ENCODE measurements at places on chromosomes 13 and 19.

DNA sequence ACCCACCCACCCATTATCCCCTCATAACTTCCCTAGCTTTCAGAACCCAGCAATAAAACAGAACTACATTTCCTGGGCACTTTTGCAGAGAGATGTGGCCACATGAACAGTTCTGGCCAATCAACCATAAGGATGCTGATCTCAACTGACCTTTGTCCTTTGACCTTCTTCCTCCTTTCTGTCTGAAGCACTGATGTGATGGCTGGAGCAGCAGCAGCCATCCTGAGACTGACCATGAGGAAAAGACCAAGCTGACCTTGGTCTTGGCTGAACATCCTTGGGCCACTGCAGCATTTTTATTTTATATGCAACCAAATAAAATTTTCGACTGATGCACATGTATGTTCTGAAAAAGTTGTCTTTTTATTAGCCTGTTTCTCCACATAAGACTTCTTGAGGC lies 33.1 kb upstream of the CACNA1A start:
- DNase-seq = no peak

DNA sequence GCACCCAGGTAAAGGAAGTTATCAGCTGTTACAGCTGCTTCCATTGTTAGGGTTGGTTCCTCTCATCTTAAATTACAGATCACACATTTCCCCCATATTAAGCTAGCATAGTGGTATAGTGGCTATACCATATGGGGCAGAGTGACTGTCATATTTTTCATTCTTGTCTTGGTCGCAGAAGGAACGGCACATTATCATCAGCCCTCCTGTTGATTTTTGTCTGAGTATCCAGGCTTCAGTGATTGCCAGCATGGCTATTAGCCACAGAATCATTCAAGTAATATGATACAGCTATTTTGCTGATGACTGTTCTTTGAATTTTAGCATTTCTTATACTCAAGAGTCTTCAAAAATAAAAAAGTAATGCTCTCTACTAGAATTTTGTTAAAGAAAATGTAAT lies 240.9 kb downstream of the LIG4 start:
- no peak for DNase-seq

GRCh38 chr13:40624383-40624782 lies 42.1 kb downstream of the FOXO1 start:
- no peak for DNase-seq

- no peak for DNase-seq
These were observed 6.4 kb downstream of the IGFL3 start for GRCh38 chr19:46118136-46118535.

DNA sequence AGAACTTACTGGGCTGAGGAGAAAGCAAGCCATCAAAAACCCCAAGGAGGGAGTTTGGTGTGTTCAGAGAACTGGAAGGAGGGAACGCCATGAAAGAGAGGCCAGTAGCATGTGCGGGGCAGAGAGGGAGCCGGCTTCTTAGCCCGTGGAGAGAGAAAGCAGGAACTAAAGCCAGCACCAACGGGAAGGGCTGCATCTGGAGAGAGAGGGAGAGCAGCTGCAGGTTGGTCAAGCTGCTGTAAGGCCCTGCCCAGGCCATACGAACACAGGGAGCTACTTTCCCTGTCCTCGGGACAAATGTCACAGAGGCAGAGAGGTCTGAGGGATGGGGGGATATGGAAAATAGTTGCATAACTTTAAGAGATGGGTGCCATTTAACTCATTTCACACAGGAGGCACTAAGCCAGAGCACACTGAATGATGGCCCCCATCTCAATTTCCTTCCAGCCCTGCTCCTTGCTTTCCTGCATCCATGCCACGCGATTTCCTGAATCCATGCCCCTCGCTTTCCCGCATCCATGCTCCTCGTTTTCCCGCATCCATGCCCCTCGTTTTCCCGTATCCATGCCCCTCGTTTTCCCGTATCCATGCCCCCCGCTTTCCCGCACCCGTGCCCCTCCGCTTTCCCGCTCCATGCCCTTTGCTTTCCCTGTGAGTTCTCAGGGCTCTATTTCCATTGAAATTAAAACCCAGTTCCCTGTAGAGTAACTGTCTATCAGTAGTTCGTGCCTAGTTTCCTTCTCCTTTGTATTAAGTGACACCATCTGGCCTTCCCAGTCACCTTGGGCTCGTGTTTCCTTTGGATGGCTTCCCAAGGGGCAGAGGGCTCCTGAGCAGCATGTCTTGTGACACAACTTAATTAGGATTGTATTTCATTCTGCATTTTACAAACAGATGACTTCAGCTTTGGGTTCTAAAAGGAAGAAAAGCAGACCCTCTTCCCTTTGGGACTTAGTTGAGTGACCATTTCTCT lies 31.5 kb upstream of the TPT1 start:
- DNase-seq = no peak

DNA sequence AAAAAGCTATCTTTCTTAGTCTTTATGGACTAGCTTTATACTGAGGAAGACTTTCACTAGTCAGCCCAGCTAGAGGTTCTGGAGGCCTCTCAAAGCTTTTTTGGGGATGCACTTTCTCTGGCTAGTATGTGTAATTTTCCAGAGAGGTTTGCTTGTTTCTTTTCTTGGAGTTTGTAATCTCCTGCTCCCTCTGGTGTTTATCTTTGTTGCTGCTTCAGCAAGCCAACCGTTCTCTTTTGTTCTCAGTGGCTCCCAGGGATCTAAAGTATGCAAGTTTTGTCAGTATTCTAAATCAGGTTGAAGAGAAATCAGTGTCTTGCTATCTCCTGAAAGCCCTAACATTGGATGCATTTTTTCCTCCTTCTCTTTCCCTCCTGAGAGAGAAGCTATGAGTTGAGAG lies 121.1 kb upstream of the MYO16 start:
- DNase-seq = no peak

DNA sequence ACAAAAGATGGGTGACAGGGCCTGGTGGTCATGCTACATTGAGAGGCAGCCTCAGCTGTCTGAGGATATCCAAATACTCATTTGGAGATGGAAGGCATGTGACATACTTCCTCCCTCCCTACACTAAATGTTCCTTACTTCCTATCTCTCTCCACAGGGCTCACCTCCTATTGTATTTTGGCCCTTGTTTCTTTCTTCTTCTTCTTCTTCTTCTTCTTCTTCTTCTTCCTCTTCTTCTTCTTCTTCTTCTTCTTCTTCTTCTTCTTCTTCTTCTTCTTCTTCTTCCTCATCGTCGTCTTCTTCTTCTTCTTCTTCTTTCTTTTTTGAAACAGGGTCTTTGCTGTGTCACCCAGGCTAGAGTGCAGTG lies 71.8 kb upstream of the POMP start:
- DNase-seq = no peak

DNA sequence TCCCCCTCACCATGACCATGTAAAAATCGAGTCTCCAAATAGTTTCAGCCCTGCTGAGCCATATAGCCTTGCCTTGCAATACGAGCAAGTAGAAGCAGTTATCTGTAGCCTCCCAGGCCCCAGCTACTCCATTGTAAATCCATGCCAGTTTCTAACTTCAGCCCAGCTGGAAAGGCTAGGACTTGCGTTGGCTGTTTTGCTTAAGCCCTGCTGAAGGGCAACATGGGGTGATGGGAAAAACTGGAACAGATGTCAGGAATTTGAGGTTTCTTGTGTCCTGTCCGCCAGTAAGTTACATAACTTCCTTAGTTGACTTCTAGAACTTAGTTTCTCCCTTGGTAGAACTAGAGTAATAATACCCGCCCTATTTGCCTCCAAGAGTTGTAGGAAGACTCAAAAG lies 216.0 kb upstream of the SERP2 start:
- DNase-seq = no peak

GRCh38 chr13:43295825-43296564 lies 272.6 kb downstream of the DNAJC15 start:
- DNase-seq = no peak

DNA sequence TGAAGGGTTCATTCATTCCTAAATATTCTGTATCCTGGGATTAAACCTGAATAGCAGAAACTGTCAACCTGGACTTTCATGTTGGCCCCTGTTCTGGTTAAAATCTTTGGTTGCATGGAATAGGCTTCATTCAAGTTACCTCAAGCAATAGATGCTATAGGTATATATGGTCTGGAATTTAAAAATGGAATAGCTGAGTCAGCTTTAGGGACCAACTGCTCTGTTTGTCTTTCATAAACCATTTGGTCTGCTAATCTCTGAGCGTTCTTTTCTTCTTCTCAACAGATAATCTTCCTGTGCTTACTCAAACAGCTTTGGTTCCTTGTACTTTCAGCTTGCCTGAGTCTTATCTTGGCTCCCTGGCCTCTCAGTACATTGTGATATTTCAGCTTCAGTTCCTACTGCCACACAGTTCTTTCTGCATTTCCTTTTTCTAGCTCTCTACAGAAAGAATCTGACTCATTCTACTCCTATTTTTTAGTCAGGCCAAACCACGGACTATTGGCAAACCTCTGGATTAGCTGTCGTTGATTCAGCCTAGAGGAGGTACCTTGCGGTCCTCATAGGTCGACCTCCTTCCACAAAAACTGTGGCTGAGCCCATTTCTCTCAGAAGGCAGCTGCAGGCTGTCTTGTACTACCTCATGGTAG lies 35.9 kb upstream of the MAB21L1 start:
- DNase-seq = peak; percentile 76

- DNase-seq = no peak
These were observed 11.0 kb upstream of the JUND start for GRCh38 chr19:18292462-18292809.

GRCh38 chr13:39315796-39316195 lies 277.5 kb downstream of the NHLRC3 start:
- DNase-seq = no peak

GRCh38 chr13:97904059-97904458 lies 49.4 kb upstream of the IPO5 start:
- no peak for DNase-seq

Measured in hematopoietic multipotent progenitor cell treated with erythropoietin and hydrocortisone succinate and interleukin-3 and kit ligand, for 8 days (in vitro differentiated cells).